ENCODE measurements at places on chromosomes 7 and 10.

DNA sequence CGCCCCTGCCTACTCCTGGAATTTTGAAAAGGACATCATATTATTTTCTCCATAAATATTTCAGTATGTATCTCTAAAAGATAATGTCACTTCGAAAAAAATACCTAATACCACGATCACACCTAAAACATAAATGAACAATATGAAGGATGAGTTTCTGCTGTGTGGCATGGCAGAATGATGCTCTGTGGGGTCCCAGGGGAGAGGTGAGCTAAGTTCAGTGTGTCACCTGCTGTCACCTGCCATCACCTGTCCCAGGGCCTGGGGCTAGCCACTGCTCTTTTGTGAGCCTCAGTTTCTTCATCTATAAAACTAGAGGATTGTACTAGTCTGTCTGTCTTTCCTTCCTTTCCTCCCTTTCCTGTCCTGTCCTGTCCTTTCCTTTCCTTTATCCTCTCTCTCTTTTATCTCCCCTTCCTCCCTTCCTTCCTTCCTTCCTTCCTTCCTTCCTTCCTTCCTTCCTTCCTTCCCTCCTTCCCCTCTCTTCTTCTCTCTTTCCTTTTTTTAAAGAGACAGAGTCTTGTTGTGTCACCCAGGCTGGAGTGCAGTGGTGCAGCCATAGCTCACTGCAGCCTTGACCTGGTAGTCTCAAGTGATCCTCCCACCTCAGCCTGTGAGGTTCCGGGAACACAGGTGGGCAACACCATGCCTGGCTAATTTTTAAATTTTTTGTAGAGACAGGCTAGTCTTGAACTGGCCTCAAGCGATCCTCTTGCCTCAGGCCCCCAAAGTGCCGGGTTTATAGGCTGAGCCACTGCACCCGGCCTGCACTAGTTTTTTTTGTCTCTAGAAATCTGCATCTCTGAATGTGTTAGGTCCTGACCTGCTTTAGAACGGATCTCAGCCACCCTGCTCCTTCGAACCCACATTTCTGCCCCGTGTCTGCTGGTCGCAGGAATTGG, 43.1 kb downstream of the CUX1 start:
- DNase-seq: no peak

GRCh38 chr10:83881661-83882060, 257.6 kb upstream of the GHITM start:
- DNase-seq: no peak

GRCh38 chr10:132502544-132503300, 34.9 kb upstream of the INPP5A start:
- no peak for DNase-seq

- DNase-seq: no peak
These were observed 790 bp downstream of the ADAM22 start for GRCh38 chr7:87934699-87935383.

GRCh38 chr10:8829592-8829991, 775.1 kb downstream of the GATA3 start:
- DNase-seq: no peak

DNA sequence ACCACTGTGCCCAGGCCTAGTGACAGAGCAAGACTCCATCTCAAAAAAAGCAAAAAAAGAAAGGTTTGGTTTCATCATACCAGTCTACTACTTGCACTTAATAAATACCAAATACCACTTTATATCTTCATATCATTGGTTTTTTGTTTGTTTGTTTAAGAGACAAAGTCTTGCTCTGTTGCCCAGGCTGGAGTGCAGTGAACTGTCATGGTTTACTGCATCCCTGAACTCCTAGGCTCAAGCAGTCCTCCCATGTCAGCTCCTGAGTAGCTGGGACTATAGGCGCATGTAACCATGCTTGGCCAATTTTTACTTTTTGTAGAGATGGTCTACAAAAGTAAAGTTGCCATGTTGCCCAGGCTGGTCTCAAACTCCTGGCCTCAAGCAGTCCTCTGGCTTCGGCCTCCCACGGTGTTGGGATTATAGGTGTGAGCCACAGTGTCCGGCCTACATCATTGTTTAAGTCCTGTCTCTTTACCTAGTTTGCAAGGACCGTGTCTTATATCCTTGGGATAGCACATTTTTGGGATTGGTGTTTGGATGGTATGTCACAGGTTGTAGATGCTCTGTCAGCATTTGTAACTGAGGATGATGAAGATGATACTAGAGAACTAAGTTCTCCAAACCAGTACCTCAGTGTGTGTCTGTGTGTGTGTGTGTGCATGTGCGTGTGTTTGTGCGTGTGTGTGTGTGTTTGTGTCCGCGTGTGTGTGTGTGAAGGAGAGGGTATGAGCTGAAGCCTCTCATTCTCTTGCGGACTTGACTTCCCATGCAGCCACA, 9.3 kb downstream of the LMTK2 start:
- no peak for DNase-seq

- DNase-seq: no peak
These were observed 86.3 kb downstream of the TBXAS1 start for GRCh38 chr7:139915268-139915863.

GRCh38 chr10:132303361-132304115, 4.2 kb downstream of the STK32C start:
- no peak for DNase-seq

DNA sequence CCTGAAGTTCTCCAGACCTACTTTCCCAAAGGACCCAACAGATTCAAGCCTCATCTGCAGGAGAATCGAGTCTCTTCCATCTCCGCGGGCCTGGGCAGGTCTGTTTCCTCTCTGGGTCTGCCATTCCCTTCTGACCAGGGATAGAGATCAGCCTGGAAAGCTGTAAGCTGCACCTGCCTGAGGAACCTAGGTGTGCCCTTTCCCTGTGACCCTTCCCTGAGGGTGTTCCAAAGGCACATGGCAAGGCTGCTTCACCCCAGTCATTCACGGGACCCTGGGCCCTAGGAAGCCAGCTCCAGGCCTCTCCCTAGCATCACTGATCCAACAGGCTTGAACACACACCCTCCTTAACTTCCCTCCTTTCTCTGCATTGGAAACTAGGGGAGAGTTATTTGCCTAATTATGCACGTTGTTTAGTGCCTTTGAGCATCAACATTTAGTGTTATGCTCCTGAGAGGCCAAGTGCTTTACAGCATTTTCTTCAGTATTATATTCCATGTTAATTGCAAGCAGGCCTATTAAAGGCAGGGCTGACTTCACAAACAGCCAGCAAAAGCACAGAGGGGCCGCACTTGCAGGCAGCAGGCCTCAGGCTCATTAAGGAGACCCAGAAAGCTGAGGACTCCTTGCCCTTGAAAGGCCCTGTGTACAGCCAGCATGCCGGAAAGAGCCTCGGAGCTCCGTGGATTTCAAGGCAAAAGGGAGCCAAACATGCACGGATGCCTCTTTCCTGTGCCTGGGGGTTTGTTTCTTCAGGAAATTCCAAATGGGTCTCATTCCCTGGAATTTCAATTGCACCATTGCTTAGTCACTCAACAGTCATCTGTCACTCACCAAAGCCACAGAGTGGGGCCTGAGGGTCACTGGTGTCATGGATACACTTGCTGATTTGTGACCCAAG, 91.0 kb upstream of the FAM20C start:
- no peak for DNase-seq

DNA sequence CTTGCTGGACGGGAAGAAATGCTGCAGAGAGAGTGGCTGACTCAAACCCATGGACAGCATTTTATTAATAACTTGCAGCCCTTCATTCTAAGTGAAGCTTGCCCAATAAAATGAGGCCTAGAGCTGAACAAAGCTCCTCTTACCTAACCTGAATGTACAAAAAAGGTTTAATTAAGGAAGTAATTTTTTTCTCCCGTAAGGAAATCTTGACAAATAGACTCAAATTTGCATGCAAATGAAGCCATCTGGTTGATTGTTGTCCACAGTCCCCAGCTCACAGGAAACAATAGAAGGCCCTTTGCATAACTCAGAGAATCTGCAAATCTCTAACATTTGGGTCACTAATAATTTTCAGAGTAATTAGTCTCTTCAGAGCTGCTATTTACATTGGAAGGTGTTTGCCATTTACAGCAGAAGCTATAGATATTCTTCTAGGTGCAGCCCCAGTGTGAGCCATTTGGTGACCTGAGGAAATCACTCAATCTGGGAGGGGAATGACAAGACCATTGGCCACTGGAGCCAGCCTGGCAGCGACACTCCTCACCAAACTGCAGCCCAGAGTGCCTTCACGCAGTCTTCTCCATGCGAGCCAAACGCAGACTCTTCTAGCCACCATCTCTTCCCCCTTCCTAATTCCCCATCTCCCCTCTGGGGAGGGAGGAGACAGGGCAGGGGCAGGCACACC, 483.0 kb upstream of the C7orf33 start:
- DNase-seq: no peak

DNA sequence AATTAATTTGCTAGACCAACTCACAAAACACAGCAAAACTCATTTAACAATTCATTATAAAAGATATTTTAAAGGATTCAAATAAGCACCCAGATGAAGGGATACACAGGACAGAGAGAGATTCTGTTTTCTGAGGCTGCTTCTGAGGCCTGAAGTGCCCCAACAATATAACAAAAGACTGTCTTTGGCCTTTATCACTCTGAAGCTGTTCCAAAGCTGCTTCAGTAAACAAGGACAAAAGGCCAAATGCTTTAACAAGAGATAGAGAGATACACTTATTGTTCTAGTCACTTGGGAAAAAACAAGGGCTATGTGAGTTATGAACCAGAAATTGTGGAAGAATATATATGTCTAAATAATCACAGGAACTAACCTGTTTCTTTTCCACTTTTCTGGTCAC, 223.7 kb downstream of the CXCL12 start:
- DNase-seq: no peak

DNA sequence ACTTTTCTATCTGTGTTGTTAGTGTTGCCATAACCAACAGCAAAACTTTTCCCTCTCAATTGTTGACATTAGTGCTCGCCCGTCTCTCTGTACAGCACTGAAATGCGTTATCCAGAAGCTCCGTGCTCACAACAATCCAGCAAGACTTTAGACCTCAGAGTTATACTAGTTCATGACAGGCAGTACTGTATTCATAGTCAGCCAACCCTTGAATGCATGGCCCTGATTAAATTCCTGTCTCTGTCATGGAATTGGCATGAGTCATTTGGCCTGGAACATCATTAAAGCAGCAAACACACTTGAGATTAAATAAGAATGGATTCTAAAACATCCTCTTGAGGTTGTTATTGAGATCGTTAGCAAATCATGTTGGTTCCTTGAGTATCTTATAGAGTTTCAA, 405.5 kb upstream of the C7orf33 start:
- no peak for DNase-seq

- no peak for DNase-seq
These were observed 1.1 kb upstream of the EIF4H start for GRCh38 chr7:74173074-74173473.

Data from GM12864 (cell line).